ENCODE measurements at places on chromosomes 3 and 15. TPM values are rescaled to one million over a fixed set of nuclear protein-coding genes. Genes with fewer than 3 reads are reported as not detected.

- peaks cover 15% of the 10 kb centered on the region for H3K4me1 ChIP-seq
- H3K36me3 ChIP-seq: no peaks in the 10 kb centered on the region
- H3K4me3 ChIP-seq: no peak overlapping the region
- DNase-seq: no peak
Observed at GRCh38 chr3:72174040-72174439, 389.1 kb upstream of the PROK2 start.

Gene C3orf85
- polyA plus RNA-seq: not detected

DNA sequence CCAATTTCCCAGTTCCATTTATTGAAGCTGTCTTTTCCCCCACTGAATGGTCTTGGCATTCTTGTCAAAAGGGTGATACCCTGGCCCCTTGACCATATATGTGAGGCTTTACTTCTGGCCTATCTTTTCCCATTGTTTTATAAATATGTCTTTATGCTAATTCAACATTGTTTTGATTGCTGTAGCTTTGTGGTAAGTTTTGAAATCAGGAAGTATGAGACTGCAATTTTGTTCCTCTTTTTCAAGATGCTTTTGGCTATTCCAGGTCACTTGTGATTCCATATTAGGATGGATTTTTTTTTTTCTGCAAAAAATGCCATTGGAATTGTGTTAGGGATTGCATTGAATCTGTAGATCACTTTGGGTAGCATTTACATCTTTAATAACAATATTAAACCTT, 141.2 kb upstream of the MANF start:
- no peak for DNase-seq
- H3K4me1 ChIP-seq: no peaks in the 10 kb centered on the region
- H3K27ac ChIP-seq: no peak overlapping the region
- H3K36me3 ChIP-seq: no peaks in the 10 kb centered on the region

DNA sequence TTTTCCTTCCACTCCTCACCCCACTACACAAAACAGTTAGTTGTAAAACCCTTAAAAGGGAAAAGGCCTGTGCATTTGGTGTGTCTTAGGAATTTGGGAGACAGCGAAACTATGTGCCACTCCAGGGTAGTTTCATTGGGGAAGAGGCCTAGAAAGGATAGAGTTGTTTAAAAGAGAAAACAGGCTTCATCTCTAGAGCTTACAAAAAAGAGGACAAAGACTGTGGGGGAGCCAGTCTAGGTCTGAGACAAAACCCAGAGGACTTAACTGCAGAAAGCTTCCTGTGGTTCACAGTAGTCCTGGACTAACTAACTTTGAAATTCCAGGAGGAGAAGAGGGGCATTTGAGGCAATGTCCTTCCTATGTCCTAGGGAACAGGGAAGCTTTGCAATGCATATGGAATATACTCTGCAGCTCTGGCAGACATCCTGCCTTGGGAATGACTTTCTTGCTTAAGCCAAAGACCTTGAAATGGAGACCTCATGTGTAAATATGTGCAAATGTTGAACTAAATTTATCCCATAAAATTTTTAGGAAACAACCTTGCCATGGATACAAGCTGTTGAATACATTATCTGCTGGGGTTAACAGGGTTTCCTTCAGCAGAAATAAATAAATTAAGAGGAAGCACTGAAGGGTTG, 159.4 kb downstream of the LSAMP start:
- no peaks in the 10 kb centered on the region for H3K36me3 ChIP-seq
- no peaks in the 10 kb centered on the region for H3K4me1 ChIP-seq
- no peak overlapping the region for H3K27ac ChIP-seq

DNA sequence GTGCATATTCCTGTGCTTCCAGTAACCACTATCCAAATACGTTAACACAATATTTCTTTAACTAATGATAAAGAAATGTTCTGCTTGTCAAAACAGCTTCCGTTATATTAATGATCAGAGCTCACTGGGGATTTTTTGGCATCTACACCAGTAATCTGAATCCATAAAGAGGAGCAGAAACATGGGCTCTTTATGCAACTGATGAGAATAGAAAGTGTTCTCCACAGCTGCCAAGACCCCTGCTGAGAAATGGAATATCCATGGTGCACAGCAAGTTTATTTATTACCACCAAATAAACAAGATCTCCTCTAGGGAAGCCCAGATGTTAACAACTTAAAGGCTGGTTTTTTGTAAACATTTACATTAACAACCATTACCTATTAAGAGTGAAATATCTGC, 54.5 kb downstream of the ALDH1A2 start:
- no peaks in the 10 kb centered on the region for H3K4me1 ChIP-seq
- H3K4me3 ChIP-seq: no peak overlapping the region
- DNase-seq: no peak
- no peaks in the 10 kb centered on the region for H3K27me3 ChIP-seq
- H3K36me3 ChIP-seq: no peaks in the 10 kb centered on the region
- no peak overlapping the region for H3K27ac ChIP-seq

GRCh38 chr3:190017521-190018288, 103.0 kb downstream of the P3H2 start:
- peak; percentile 16 for DNase-seq
- H3K36me3 ChIP-seq: no peaks in the 10 kb centered on the region
- H3K27ac ChIP-seq: no peak overlapping the region

GRCh38 chr15:44414001-44414400, 13.4 kb upstream of the CTDSPL2 start:
- no peaks in the 10 kb centered on the region for H3K27me3 ChIP-seq
- H3K27ac ChIP-seq: no peak overlapping the region
- H3K36me3 ChIP-seq: no peaks in the 10 kb centered on the region
- no peaks in the 10 kb centered on the region for H3K4me1 ChIP-seq
- DNase-seq: no peak

DNA sequence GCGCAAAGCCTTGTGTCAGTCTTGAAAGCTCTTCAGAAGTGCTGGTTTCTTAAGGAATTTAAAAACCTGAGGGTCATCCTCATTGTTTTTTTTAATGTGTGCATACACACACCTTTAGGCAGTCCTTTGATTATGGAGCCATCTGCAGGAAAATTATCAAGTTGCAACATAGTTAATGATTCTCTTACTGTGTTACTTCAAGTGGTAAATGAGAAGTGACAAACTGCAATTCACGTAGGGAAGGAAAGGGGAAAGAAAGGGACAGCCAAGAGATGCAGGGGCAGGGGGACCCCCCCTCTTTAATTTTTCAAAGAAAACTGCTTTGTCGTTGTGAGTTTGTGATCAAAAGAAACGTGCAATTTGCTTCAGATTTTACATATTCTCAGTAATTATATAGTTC, 162.4 kb upstream of the CGNL1 start:
- no peaks in the 10 kb centered on the region for H3K36me3 ChIP-seq
- H3K27me3 ChIP-seq: no peaks in the 10 kb centered on the region
- H3K27ac ChIP-seq: no peak overlapping the region
- peaks cover 31% of the 10 kb centered on the region for H3K4me1 ChIP-seq

GRCh38 chr3:29822071-29822470, 541.2 kb downstream of the RBMS3 start:
- DNase-seq: no peak
- no peaks in the 10 kb centered on the region for H3K27me3 ChIP-seq

Gene CIDEC
- 0.11 TPM for polyA plus RNA-seq

DNA sequence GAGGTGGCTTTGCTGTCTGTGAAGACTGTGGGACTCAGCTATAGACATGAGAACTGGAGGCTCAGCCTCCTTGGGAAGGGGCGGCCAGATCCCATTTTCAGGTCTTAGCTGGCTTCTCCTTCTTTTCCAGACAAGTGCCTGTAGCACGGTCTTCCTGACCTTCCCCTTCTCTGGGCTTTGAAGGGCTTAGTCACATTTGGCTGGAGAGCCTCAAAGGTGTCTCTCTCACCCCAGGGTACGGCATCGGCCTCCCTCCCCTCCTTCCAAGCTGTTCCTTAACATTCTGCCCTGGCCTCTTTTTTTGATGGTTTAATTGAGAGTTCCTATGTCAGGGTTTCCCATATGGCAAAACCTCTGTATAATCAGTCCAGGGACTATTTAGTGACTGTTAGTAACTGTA, 242.7 kb downstream of the THSD4 start:
- peaks cover 12% of the 10 kb centered on the region for H3K4me1 ChIP-seq
- no peaks in the 10 kb centered on the region for H3K27me3 ChIP-seq
- H3K27ac ChIP-seq: no peak overlapping the region
- DNase-seq: no peak
- no peak overlapping the region for H3K4me3 ChIP-seq

DNA sequence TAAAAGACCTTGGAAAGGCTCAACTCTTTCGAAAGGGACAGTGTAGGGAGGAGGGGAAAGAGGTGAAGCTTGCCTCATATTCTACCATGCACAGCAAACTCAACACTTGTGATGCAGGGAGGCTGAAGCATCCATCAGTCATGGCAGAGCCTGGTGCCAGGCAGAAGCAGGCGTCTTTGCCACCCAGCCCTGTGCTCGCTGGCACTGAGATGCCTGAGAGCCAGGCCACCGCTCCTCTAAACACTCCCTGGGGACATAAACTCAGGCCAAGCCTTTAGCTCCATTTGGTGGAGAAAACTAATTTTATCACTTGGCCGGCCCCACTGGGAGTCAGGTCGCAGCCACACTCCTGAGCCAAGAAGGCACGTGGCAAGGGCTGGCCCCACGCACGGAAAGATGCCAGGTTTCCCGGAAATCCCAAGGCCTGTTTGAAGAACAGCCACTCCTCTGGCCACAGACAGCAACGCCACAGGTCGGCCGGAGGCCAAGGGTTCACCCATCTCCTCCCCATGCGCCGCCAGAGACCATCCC, 30.7 kb downstream of the XXYLT1 start:
- no peak overlapping the region for H3K27ac ChIP-seq
- peaks cover 44% of the 10 kb centered on the region for H3K4me1 ChIP-seq
- H3K4me3 ChIP-seq: no peak overlapping the region
- H3K36me3 ChIP-seq: no peaks in the 10 kb centered on the region
- no peaks in the 10 kb centered on the region for H3K27me3 ChIP-seq
- DNase-seq: no peak

DNA sequence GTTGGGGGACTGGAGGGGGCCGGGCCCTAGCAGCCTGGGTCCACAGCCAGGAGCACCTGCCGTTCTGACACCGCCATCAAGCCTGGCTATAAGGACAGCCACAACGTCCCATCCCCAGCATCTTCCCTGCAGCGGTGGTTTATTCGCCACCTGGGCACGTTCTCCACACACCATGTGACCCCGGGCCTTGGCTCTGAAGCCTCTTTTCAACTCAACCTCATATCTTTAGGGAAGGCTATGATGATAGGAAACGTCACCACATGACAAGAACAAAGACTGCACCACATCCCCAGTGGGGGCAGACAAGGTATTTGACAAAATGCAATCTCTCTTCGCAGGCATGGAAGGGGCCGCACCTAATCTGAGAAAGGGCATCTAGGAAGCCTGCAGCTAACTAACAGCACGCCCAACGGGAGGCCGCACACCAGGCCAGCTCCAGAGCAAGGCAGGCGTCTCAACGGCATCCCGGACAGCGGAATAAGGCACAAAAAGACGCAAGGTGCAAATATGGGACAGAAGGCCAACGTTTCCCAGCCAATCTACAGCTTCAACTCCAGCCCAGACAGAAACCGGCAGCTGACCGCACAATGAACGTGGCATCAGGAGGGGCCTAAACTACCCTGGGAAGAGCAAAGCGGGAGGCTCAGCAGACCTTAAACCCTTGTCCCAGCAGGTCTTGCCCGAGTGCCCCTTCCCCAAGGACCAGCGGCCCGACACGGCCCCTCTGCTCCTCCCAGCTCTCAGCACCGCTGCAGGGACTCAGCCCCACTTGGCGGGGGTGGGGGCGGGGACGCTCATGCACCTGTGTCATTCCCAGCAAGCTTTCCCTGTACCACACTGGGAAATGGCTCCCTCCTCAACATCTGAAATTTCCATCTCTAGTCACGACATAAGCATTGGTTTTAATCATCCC, 41.9 kb downstream of the NIPA2 start:
- H3K36me3 ChIP-seq: peaks cover 15% of the 10 kb centered on the region
- peaks cover 4% of the 10 kb centered on the region for H3K4me1 ChIP-seq

Gene APOD
- 0.05 TPM for polyA plus RNA-seq

DNA sequence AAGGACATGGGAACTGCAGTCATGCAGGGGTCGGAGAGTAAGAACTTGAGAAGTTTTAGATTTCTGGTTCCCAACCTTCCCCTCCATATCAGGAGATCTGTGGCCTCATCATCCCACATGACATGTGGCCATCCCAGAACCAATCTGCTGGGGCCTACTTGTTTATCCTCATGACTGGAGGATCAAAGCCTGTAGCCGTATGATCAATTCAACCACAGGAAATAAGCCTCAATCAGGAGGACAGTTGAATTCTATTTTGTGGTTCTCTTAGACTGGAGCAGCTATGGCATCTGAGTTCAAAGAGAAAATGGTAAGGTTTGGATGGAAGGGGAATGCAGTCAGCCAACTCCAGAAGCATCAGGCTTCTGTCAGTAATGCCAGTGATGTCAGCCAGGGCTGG, 57.2 kb downstream of the IL16 start:
- no peaks in the 10 kb centered on the region for H3K4me1 ChIP-seq
- H3K27me3 ChIP-seq: 0 out of 2 replicates have a peak, but pooled peaks cover 4% of the 10 kb centered on the region
- H3K27ac ChIP-seq: no peak overlapping the region
- H3K4me3 ChIP-seq: no peak overlapping the region
- H3K36me3 ChIP-seq: no peaks in the 10 kb centered on the region
- DNase-seq: no peak

Gene LMAN1L
- polyA plus RNA-seq: 0.02 TPM

Gene LSM3
- polyA plus RNA-seq: 5.1 TPM

DNA sequence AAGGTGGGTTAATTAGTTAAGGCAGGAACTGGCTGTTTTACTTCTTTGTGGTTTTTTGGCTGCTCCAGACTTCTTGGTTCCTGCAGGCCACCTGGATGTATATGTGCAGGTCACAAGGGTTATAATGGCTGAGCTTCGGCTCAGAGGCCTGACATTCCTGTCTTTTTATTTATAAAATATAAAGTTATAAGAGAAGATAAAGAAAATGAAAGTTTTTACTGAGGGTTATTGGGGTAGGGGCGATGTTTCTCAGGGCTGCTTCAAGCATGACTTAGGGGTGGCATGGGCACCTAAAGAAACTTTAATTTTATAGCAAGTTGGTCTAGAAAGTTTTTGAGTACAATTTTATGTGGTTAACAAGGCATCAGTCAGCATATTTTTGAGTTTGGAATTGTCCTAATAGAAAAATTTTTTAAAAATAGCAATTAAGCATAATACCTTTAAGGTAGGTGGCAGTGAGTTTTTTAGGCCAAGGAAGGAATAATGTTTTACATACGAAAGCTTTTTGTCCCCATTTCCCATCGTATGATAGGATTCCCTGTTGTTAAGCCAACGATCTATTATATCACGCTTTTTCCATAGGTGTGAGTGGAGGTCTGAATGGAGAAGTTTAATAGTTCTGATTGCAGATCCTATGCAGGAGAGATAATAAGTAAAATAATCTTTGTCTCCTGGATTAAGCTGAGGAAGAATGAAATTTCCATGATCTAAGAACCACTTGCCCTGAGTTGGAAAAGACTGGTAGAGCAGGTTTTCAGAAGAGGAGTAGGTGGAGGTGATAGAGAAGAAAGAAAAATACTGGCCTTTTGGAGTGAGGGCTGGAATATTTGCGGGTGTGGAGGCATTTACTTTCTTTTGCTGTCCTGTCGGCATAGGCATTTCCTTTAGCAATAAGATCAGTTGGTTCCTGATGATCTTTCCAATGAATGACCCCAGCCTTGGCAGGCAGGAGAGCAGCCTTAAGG, 10.1 kb downstream of the STRIT1 start:
- H3K27me3 ChIP-seq: no peaks in the 10 kb centered on the region
- H3K4me3 ChIP-seq: no peak overlapping the region
- H3K36me3 ChIP-seq: no peaks in the 10 kb centered on the region

Gene COL6A5
- not detected for polyA plus RNA-seq
